ENCODE measurements at places on chromosomes 16 and 17.

DNA sequence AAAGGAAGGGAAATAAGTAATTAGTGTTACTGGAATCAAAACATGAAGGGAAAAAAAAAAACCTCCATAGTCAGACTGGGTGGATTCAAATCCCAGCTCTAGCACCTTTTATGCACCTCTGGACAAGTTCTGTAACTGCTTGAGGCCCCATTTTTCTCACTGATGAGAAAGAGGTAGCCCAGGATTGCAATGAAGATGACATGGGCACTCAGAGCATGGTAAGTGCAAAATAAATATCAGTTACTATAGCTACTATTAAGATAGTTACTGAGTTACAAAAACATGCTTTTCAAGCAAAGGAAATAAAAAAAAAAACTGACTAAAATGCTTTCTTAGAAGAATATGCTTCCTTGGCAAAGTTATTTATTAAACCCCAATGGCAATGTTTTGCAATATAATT is 58.8 kb downstream of the CEP95 start:
- DNase-seq, result no peak

DNA sequence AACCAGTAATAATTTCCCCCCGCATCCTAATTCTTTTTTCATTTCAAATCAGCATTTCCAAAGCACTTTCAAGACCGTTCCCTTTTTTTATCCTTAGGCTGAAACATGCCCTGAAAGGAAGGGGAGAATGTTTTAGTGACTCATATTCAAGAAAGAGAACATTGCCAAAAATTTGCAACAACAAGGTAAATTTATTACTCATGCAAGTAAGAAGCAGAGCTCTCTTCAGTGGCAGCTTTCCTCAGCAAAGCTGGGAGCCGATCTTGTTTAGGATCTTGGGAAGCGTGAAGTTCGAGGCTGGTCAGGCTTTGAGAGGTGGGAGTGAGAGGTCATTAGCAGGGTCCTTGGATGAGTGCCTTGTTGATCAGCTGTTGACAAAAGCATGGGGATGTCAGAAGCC is 129.5 kb downstream of the PRKCA start:
- DNase-seq, result no peak

DNA sequence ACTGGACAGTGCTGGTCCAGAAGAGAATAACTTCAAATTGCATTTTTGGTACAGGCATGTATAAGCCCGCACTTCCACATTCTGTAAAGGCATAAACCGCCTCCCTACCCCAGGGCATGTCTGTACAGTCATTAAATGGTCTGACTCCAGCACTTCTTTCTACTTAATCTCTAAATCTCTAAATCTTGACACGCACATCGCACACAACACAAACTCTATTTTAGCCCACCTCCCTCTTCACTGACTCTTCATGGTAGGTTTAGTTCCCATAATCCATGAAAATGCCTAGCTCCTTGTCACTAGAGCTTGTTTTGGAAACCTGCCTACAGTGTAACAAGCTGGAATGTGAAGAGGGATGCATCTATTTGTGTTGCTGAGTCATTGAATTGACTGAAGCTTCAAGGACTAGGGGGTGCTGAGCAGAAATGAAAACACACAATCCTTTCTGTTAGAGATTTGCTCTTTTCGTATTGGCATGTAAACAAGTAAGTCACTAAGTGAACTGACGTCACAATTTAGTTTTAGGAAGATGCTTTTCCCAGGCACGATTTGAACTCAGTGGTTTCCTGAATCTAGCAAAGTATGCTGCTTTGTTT is 1.6 kb upstream of the DUSP14 start:
- no peak for DNase-seq

GRCh38 chr16:3514621-3515020 is 13.8 kb downstream of the CLUAP1 start:
- no peak for DNase-seq

- no peak for DNase-seq
Observed at GRCh38 chr17:50955667-50956120, 89.5 kb upstream of the TOB1 start.

GRCh38 chr17:29608986-29609385 is 13.7 kb downstream of the CORO6 start:
- DNase-seq, result no peak

DNA sequence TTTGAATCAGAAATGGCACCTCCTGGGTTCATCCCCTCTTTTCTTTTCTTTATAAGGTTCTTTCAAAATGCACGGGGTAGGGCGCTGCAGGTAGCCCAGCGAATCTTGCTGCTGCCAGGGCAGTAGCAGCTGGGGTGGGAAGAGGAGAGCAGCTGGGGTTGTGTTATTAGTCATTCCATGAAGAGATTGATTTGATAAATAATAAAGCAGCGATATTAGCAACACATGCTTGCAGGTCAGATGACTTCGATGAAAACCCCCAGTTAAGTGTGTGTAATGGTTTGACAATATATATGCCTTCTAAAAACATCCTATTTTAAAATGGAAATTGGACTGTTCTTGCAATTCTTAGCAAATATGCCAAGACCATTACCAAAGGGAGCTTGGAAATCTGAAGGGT is 200.7 kb downstream of the CCDC182 start:
- DNase-seq, result no peak

DNA sequence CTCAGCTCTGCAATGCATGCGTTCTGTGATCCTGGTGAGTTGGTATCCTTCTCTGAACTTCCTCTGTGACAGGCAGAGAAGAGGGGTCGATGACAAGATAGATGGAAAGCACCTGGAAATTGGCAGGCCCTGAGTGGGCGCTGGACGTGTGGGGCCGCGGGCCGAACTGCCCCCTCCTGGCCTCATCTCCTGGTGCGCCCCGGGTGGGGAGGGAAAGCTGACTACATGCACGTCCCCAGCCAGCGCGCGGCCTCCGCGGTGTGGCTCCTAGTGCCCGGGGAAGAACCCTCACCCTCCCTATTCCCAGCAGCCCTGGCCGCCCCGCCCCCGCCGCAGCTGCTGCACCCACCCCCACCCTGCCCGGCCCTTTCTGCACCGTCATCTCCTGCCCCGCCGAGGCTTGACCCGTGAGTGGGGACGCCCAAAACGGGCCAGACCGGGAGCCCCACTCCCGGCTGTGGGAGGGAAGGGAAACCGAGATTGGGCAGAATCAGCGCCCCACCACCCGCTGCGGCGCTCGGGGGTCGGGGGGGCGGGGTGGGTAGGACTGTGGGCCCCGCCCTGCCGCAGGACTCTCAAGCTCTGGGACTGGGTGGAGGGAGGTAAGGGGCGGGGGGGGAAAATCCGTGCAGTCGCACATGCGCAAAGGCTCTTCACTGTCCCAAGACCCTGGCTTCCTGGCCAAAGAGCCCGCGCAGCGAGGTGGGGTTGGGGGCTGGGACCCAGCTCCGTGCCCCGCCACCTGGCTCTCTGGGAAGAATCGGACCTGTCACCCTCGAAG is at the start of gene NOL3:
TSS of gene NOL3 (plus strand) at position 371 of the 781 bp plus-strand sequence.
- peak; percentile 71 for DNase-seq

DNA sequence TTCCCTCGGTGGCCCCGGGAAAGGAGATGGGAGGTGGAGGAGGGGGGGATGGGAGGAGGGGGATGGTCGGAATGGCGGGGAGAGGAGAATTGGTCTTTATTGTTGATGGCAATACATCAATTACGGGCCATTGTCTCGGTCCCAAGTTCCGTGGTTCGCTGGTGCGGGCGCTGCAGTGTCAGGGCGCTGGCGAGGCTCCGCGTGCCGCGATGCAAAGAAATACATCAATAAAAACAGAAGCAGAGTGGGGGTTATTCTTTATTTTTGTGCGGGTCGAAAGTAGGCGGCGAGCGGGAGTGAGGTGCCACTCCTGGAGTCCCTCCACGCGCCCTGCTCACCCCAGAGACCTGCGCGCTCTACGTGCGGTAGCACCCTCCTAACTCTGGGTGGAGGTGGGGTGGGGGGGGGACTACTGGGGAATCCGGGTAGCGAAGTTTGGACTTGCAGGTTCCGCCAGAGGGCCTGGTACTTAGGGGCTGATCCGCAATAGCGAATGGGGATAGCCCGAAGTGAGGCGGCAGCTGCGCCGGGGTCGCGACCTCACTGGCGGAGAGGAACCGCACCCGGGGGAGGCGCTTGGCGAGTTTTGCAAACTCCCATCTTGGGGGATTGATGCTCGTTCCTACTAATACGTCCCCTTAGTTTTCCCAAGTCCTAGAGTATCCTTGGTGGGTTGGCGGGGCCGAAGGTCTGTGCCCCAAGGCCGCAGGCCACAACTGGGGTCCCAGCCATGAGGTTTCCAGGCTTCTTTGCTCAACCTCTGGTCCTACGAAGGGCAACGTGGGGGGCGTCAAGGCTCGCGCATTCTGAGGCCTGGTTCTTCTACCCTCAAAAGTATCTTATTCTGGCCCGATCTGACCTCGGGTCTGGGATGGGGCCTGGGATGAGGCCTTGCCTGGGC is 3.5 kb upstream of the SALL1 start:
- DNase-seq, result no peak

GRCh38 chr16:15466886-15467781 is 32.7 kb downstream of the BMERB1 start:
- DNase-seq, result no peak

DNA sequence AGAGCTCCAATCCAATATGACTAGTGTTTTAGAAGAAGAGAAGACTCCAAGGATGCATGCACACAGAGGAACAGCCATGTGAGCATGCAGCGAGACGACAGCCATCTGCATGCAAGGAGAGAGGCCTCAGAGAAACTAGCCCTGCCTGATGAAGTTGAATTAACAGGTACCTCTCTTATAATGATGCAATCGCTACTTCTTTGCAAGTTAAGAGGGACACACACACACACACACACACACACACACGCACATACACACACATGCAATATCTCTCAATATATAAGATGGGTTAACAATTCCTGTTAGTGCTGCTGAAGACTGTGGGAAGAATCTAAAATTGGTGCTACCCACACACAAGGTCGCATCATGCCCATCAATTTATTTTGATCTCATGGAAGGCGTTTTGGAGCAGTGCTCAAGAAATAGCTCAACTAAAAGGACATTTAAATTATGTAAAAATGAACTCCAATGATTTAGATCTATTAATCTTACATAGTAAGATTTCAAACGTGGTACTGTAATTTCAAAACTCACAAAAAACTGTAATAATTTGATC is 7.0 kb upstream of the GINS3 start:
- no peak for DNase-seq

GRCh38 chr17:74049167-74049966 is 154.1 kb upstream of the RPL38 start:
- no peak for DNase-seq

GRCh38 chr17:68439656-68440290 is 17.5 kb downstream of the WIPI1 start:
- no peak for DNase-seq

DNA sequence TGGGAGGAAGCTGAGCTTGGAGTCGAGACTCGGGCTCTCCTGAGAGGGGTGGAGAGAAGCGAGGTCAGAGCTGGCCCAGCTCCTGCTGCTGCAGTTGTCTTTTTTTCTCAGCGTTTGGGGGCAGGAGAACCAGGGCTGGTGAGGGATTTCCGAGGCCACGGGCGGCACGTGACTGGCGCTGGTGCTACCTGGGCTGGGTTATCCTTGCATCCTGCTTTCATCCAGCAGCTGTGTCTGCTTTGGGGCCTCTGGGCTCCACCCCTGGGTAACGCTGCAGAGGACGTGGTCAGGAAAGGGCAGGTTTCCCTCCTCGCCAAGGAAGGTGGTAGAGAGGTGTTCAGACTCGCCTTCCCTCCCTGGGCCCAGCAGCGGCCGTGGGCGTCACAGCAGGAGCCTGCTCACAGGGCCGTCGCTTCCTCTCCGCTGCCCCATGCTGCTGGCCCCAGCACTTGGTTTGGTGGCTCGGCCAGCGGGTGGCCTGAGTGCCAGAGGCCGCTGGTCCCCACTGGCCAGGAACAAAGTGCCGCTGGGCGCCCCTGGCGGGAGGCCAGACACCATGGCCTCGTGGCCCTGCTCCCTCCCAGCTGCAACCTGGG is 22.5 kb downstream of the GSE1 start:
- DNase-seq, result no peak

DNA sequence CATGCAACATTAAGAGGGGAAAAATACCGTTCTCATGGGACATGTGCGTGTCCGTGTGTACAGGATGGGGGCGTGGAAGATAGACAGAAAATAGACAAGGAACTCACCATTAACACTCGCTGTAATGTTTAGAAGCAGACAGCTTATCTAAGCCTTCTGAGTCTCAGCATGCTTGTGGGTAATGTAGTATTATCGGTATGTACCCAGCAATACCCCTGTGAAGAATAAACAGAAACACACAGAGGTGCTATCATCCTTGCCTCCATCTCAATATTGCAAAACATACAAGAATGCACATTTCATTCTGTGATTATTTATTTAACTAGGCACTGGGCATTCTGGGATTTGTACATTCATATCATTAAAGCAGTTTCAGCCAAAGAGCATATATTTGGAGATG is 42.0 kb upstream of the RBFOX1 start:
- DNase-seq, result no peak

- DNase-seq, result no peak
Observed at GRCh38 chr17:66299711-66300110, 2.7 kb upstream of the PRKCA start.

DNA sequence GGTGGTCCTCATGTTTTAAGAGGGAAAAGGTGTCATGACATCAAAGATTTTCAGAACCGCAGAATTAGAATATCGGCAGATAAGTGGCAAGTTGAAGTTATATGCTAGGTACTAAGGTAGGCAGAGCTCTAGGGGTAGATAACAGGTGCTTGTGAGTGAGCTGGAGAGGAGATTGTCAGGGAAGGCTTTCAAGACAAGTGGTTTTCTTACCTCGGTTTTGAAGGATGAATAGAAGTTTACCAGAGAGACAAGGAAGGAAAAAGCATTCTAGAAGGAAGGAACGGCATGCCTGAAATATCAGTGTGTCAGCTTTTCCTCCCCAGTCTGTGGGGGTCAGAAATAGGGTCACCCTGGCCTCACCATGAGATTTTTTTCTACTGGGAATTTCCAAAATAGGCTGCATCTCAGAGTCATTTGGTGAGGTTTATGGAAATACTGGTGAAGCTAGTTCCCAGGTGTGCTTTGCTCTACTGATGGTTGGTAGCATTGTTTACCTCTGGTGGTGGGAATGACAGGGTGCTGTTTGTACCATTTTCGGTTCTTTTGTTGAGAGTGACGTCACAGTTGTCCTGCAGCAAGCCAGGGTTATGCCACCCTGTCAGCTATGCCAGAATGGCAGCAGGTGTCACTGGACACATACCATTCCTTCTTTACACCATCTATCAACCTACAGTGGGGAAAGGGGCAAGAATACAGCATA is 112.5 kb downstream of the MSI2 start:
- DNase-seq, result no peak

- no peak for DNase-seq
Observed at GRCh38 chr16:66159987-66160386, 206.5 kb upstream of the CDH5 start.

Data from stimulated activated CD4-positive, alpha-beta T cell treated with anti-CD3 and anti-CD28 coated beads, Interleukin-2, amount 100 ng/mL, for 24 hours (primary cell).